ENCODE measurements at places on chromosomes 7 and 10.

GRCh38 chr10:110777661-110778060 is 94.1 kb upstream of the PDCD4 start:
- no peak for DNase-seq

GRCh38 chr7:98640375-98640774 is 23.3 kb downstream of the NPTX2 start:
- DNase-seq: no peak

- DNase-seq: no peak
Measured at GRCh38 chr10:78856421-78856820, 212.3 kb upstream of the ZMIZ1 start.

DNA sequence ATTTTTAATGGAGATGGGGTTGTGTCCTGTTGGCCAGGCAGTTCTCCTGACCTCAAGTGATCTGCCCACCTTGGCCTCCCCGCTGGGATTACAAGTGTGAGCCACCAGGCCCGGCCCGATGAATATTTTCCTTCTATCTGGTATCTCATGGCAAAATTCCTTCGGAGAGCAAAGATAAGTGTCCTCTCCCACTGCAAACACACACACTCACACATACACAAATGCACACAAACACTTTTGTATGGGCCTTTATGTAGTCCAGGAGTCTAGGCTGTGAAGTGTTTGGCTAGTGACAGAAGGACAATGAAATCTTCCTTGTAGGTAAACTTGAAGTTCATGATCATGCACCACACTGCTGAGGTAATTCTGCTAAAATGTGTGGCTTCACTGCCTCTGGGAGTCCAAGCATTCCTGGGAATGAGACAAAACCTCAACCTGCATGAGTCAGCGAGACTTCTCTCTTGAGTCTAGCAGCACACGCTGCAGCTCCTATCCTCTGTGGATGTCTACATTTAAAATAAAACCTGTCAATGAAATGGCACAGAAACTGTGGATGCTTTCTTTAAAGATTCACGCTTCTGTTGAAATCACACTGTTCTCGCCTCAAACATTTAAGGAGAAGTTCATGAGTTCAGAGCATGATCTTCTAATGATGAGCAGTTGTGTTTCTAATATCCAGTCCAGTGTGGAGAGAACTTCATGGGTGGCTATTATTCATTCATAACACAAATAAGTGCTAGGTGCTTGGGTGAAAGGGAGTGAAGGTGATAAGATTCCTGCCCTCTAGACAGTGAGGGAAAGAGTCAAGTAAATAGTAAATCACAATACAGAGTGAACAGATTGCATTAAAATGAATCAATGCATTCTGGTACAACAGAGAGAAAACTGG is 96.5 kb downstream of the NRP1 start:
- no peak for DNase-seq

GRCh38 chr7:94386416-94386815 is 8.3 kb upstream of the COL1A2 start:
- no peak for DNase-seq

- no peak for DNase-seq
Measured at GRCh38 chr10:126736727-126737126, 66.2 kb upstream of the C10orf90 start.

DNA sequence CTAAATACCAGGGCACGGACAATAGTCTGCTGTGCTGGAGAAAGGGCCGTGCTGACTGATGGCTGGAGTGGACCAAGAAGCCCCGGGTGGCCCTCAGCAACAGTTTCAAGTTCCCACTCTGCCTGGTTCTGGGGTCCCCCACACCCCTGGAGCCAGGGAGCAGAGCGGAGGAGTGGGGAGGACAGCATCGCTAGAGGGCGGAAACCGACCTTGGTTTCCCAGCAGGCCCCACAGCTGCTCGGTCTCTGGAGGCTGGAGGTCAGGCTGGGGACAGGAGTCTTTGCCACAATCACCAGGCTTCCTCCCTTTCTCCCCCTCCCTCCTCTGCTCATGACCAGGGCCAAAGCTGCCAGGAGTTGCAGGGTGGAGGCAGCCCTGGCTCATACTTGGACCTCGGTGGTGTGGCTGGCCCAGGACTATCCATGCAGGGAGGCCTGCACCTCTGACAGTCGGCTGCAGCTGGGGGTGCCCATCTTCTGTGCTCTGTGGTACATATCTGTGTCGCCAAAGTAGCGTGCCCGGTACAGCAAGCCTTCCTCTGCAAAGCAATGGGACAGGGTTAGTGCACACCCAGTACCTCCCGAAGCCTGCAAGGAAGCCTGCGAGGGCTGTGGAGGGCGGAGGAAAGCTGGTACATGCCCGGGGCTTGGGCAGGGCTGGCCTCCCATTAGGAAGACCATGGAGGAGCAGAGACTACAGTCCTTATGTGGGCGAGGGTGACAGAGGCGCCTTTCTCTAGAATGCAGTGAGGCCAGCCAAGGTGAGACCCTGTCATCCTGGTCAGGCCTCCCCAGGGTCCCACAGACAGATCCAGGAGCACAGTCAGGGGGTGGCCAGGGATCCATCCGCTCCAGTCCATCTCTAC is 19.1 kb downstream of the DNAJB12 start:
- peak; percentile 73 for DNase-seq

- no peak for DNase-seq
Measured at GRCh38 chr10:74871595-74872382, 45.4 kb downstream of the KAT6B start.

DNA sequence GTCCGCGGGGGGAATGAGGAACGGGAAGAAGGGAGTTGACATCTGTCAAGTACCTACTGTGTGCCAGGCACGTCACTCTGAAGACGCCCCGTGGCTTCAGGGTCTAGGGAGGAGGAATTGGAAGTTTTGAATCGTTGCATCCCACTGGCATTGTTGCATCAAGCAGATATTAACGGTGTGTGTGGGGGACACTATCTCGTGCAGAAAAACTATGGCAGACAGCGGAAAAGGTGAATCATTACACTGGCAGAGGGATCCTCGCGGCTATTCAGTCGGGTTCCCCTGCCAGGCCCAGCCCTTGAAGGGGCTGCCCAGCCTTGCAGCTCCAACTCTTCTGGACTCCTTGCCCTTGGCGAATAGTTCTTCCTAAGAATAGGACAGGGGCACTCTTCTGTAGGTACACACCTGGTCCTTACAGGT is 1.0 kb upstream of the KIAA1549 start:
- no peak for DNase-seq

- no peak for DNase-seq
Measured at GRCh38 chr7:90592033-90592432, 4.1 kb upstream of the CDK14 start.

DNA sequence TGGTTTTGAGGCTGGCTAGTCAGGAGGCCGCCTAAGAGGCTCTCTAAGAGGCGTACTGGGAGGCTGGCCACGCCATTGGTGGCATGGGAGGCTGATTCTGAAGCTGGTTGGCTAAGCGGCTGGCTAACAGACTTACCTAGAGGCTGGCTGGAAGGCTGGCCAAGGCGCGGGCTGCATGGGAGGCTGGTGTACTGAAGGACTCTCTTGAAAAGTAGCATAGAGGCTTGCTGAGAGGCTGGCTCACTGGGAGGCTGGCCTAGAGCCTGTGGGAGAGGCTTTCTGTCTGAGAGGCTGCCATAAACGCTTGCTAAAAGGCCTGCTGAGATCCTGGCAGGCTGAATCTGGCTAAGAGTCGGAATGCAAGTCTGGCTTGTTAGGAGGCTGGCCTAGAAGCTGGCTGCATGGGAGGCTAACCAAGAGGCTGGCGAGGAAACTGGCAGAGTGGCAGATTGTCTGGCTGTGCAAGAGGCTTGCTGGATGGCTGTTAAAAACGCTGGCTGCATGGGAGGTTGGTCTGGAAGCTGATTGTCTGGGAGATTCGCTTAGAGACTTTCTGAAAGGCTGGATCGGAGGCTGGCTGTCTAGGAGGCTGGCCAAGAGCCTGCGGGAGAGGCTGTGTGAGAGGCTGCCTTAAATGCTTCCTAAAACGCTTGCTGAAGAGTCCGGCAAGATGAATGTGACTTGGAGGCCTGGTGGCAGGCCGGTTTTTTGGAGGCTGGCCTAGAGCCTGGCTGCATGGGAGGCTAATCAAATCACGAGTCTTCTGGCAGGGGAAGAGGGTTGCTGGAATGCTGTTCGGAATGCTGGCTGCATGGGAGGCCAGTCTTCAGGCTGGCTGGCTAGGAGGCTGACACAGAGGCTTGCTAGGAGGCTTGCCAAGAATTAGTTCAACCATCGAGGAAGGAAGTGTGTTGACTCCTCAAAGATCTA is 134.2 kb downstream of the OR13A1 start:
- DNase-seq: no peak

DNA sequence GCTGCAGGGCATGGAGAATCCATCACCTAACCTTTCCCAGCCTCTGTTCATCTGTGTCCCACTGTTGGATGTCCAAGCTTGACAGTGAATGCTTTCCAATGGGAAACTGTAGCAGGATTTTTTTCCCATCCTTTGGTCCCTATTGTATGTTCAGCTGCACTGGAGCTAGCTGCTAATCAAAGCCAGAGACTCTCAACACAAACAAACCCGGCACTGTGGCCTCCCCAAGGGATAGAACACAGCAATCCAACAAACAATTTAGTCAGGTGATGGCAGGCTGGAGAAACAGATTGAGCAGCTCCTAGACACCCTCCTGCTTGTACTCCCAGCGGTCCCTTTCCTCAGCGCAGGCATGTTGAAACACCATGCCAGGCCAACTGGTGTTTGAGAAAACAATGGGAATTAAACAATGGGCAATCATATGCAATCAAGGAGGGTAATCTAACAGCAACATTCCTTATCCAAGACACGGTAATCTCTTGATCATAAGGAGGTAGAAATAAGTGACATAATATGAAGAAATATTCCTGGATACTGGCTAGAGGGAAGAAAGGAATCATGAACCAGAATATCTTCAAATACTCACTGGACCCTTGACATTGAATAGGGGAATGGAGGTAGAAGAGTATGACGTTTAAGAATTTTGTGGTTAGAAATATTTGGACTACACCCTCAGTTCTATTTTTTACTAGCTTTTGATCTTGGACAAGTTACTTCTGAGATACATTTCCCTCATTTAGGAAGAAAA is 15.0 kb downstream of the PTN start:
- DNase-seq: no peak

DNA sequence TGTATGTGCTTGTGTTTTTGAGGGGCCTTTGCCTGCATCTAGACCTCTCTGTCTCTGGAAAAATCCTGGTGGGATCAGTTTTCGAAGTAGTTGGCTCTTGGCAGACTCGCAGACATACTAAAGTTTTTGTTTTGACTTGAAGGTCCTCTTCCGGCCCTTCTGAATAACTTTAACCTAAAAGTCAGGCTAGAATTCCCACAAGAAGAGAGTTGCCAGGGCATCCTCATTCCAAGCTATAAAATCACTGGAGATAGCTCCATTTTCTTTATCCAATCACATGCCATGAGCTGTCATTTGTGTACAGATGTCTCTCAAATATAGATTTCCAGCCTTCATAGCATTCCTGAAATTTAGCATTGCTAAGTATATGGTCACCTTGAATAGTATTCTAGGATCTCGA is 967.8 kb downstream of the LRMDA start:
- no peak for DNase-seq

GRCh38 chr7:3043544-3044371 is at the start of gene CARD11:
CARD11 (minus strand) TSS chr7:3043867; CDS start chr7:2958506, 85,361 bp downstream.
- no peak for DNase-seq

GRCh38 chr7:131072505-131073091 is 255.1 kb upstream of the MKLN1 start:
- peak; percentile 35 for DNase-seq

GRCh38 chr7:23022258-23022769 is 8.4 kb upstream of the HYCC1 start:
- DNase-seq: no peak

DNA sequence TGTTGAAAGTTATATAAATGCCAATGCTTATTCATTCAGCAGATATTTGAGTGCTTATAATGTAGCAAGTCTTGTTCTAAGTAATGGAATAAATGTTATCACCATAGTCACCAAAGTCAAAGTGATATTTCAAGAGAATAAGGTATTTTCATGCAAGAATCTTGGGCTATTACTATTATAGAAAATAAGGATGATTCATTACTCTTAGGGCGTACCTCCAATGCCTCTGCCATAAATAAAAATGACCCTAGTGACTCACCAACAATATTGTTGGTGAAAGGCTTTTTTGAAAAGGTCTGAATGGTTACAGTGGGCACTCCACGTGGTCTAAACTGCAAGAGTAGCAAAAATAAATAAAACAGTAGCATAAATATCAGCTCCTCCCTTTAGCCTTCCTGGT is 68.4 kb downstream of the RALA start:
- DNase-seq: no peak

GRCh38 chr10:132162021-132162531 is 24.7 kb upstream of the DPYSL4 start:
- DNase-seq: no peak

GRCh38 chr7:79787623-79788022 is 334.2 kb upstream of the MAGI2 start:
- DNase-seq: no peak

- no peak for DNase-seq
Measured at GRCh38 chr10:5528989-5529701, 4.4 kb downstream of the CALML3 start.

DNA sequence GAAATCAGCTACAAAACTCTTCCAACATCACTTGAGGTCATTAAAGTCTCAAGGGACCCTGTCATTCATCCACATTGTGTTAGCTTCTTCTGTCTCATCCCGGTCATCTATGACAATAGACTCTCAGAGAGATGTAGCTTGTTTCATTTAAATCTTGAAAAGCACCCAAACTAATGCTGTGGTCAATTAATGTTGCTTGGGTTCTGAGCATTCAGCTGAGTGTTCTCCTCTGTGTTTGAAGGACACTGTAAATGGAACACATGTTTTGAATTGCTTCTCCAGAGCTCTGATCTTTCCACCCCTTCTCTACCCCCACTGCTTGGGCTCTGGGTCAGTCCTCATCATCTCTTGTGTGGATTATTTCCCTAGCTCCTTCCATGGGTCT is 19.6 kb upstream of the ADD3 start:
- no peak for DNase-seq

GRCh38 chr7:137606061-137606674 is 240.6 kb downstream of the DGKI start:
- peak; percentile 63 for DNase-seq

DNA sequence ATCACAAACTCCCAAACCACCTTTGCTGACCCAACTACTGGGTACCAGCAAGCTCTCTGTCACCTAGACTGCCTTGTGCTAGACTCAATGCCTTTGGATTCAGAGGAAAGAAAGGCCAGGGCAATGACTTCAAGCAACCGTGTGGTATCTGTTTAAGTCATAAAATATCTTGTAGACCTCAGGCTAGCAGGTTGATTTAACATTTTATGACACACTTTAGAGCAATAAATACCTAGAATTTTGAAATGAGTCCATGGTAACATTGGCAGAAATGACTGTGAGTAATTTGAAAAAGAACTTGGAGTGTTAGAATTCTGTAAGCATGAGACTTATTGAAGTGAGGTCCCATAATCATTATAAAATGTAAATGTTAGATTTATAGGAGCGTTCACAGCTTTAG is 87.2 kb downstream of the TWIST1 start:
- DNase-seq: no peak

DNA sequence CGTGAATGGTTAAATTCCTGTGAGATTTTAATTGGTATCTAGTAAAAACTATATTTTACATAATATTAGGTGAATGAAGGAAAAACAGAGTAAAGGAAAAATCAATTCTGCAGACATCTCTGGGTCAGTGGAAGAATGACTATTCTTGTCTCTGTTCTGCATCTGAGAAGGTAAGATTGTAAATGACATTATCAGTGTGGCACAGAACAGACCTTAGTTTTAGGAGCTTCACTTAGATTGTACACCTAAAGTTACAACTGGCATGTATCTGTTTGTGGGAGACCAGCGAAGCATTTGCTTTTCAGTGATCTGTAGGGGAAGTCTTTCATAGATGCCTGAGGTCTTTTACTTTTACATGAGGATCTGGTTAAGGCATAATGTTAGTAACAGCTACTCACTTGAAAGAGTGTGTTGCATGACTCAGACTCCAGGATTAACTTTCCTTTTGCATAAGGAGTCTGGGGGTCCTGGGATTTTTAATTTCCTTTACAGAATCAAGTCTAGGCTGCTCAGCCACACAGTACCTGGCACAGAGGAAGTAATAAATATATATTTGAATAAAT is 56.2 kb downstream of the JMJD1C start:
- DNase-seq: peak; percentile 26

Measured in NB4 (cell line).